Mucosa of descending colon (tissue), 3 donors: ENCODE measurements at places on chromosomes 5 and 9. TPM values are rescaled to one million over a fixed set of nuclear protein-coding genes. Genes with fewer than 3 reads are reported as not detected.

Gene PCDHGA4
- total RNA-seq: 4.6 TPM

Gene HTR1A
- total RNA-seq: not detected

- DNase-seq: no peak
These were observed 5.9 kb downstream of the CSNK1A1 start for GRCh38 chr5:149545327-149545726.

DNA sequence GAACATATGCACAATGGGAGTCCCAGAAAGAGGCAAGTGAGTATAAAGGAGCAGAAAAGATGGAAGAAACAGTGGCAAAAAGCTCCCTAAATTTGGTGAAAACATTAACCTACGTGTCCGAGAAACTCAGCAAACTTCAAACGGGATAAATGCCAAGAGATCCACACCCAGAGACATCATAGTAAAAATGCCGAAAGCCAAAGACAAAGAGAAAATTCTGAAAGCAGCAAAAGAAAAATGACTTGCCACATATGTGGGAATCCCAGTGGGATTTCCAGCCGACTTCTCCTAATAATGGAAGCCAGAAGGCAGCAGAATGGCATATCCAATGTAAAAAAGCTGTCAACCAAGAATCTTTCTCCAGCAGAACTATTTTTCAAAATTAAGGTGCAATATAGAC lies 101.2 kb downstream of the ADAMTS2 start:
- DNase-seq: no peak

DNA sequence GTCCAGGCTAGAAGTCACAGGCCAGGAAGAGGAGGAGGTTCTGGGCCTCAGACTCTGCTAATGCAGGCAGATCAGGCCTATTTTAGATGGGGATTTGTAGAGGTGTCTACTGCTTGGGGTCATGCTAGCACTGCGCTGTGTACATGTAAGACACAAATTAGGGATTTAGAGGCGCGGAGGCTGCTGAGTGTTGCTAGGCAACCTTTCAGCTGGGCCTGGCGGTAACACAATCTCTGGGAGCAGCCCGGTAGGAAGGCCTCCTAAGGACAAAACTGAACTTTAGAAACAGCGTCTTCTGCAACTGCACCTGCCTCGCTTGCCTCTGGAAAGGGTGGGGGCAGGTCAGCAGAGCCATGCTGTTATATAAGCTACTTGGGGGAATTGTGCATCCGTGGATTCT lies 147.9 kb downstream of the MACROH2A1 start:
- no peak for DNase-seq

DNA sequence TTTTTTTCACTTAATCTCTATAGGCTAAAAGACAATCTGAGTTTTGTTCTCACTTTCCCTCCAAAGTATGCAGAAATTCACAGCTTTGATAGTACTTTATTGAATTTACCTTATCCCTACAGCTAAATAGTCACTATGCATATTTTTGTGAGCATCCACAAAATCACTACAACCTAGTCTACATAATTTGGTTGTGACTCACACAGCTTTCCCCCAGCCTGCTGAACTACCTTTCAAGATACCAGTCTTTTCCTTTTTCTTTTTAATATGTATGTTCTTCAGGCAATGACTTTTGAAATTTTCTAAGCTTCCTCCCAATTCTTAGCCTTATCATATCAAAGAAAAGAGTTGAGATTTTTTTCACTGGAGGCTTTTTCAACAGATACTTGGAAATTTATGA lies 347.3 kb upstream of the CDH6 start:
- DNase-seq: no peak

DNA sequence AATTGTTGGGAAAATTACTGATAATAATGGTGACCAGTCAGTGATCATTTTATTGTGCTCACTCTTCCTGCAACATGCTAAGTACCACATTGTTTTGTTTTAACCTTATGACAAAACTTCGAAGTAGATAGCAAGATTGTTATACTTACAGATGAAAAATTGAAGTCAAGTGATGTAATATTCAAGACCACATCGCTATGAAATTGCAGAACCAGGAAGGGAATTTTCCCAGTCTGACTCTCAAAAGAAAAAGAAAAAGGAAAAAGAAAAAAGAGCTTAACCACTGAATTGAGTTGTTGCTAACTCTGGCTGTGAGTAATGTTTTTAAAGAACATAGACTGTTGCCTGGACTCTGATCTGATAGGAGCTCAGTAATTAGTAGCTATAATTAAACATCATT lies 170.6 kb upstream of the HAPLN1 start:
- DNase-seq: no peak

GRCh38 chr5:9339206-9339818 lies 206.6 kb downstream of the SEMA5A start:
- no peak for DNase-seq
